Stimulated activated CD4-positive, alpha-beta T cell treated with anti-CD3 and anti-CD28 coated beads, Interleukin-2, amount 100 ng/mL, for 4 hours (primary cell): ENCODE measurements at places on chromosomes 5 and 9.

DNA sequence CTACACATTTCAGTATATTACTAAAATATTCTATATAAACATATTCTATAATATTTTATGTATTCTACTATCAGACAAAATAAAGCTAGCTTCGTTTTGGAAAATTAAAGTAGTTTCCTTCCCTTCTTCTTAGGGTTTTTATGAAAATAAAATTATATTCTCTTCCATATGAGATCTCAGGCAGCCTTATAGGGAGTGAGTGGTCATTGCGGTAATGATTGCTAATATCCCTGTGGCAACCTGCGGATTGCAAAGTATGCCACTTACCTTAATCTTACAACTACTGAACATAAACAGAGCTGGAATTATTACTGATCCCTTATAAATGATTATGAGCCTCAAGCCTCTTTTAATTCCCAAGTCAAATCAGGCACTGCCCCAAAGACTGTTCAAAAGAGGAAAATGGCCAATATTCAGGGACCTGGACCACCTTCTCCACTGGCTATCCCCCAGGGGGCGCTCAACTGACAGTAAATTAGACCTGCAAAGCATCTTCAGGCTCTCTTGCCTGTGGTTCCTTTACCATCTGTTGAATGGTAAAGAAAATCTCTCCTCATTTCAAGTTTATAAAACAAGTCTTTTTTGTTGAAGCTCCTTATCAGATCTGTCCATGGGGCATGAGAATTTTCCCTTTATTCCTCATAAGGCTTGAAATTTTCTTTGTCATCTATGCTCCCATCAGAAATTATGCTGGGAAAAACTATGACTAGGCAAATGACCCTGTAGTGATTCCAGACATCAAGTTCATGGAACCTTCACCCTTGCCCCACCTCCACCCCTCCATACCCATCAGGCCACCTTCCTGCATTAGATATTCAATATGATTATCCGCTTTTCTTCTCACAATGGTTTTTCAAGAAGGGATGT, 163.9 kb downstream of the CEMIP2 start:
- peak; percentile 75 for DNase-seq

GRCh38 chr5:13994621-13995253, 50.2 kb upstream of the DNAH5 start:
- DNase-seq: no peak

DNA sequence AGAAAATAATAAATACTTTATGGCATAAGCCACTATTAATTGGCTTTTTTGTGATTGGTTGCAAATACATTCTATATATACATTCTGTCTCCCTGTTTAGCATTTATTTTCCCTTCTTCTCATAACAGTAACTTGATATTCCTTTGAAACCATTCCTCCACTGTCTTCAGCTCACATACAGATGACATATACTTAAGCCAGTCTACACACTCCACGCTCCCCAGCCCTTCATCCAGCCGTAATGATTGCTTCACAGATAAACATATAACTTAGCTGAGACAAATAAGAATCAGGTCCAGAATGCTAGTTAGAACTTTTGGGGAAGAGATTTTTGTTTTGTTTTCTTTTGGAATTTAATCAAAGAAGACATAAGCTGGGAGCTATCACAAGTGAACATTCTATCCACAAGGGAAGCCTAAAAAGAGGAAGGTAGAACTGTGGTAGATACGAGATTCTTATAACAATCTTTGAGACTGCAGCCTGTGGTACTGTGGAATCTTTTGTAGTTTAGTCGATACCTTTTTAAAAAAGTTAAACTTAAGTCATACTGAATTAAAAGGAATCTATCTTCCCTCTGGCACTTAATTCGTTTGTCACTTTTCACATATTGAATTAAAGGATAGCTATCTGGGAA, 365.1 kb upstream of the PRR16 start:
- no peak for DNase-seq

- no peak for DNase-seq
Measured at GRCh38 chr9:93205045-93205768, 21.3 kb downstream of the WNK2 start.

DNA sequence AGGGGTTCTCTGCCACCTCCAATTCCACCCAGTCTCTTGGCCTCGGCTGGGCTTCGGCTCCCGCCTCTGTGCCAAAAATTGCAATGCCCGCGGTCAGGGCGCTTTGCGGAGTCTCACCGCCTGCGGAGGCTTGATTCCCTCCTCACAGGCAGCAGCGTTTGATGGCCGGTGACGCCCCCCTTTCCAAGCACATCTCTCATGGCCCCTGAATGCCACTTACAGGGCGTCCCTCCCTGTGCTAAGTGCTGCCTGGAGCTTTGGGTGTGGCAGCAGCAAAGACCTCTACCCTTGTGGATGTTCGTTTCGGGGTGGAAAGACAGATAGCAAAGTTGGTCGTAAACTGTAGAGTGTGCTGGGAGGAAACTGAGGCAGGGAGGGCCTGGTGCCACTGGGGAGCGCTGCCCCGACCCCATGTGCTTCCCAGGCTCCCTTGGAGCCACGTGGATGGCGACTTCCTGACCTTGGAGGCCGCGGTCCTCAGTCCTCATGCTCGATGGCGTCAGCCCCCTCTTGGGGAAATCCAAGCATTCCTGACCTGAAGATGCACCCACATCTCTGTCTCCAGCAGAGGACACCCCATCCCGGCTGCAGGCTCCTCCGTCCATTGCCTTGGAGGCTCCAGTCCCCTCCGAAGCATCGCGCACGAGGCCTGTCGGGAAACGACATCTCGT, 249.2 kb upstream of the IRX4 start:
- no peak for DNase-seq

DNA sequence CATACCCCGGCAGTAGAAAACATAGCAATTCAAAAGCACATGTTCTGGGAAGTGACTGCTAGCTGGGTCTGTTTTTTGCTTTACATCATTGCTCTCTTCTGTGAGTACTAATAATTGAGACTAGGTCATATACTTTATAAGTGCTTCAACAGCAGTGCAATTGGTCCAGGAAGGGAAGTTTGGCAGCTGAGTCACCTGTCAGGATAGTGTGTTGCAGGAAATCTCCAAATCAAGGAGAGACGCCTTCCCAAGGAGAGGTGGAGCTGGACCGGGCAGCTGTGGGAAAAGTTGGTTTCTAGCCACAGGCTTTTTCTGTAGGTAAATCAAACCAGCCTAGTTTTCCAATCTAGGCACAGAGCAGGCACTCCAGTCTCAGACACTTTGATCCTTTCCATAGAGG, 330.1 kb downstream of the ENC1 start:
- no peak for DNase-seq

DNA sequence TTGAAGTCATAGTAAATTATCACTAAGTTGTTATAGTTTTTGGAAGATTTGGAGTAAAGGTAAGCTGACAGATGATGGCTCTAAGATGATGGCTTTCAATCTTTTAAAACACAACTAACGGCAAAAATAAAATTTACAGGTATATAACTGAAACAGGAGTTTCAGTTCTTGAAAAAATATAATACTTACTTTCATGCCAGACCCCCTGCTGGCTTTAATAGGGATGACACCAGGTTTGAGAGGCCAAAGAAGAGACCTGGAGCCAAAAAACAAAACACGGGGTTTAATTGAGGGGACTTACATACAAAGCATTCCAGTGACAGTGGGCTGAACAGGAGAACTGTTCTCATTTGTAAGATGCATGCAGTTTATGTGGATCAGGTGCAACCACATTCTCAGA, 301.7 kb upstream of the PCSK5 start:
- DNase-seq: no peak

DNA sequence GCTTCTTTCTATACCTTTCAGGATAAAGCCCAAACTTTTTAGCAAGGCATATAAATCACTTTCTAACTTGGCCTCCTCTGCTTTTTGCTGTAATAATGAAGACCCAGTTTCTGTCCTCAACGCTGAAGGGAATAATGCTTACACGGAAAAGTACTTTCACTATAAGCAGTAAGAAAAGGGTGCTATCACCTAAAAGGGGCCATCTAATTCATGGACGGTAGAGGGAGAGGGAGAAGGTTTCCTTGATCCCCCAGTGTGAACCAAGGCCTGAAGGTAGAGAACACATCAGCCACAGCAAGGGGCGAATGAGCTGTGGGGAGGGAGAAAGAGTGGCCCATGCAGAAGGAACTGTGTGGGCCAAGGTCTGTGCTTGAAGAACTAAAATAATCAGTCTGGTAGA, 417.7 kb upstream of the CLINT1 start:
- no peak for DNase-seq

- no peak for DNase-seq
Measured at GRCh38 chr5:148897842-148898241, 71.4 kb downstream of the ADRB2 start.

- DNase-seq: no peak
Measured at GRCh38 chr5:74073257-74073656, 447.3 kb downstream of the ARHGEF28 start.
